ENCODE measurements at places on chromosomes 3 and 15.

- DNase-seq = no peak
Measured at GRCh38 chr3:174198199-174198598, 660.9 kb upstream of the NAALADL2 start.

- no peak for DNase-seq
Measured at GRCh38 chr3:164468055-164468454, 610.2 kb downstream of the SI start.

GRCh38 chr3:24344784-24345439, 149.7 kb downstream of the THRB start:
- DNase-seq = no peak

DNA sequence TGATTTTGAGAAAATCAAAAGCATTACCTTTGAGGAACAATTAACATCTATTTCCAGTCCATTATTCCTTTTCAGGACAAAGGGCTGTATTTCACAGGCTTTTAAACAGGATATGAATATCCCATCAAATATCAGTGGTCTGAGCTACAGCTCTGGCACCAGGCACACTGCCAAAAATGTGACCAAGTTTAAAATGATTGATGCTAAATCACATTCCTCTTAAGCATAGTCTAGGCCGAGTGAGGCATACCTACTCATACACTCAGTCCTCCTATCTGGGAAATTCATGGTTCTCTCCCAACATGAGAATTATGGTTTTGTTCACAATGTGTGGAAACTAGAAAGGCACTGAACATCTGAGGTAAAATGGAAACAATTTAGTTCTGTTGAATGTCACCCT, 683.5 kb downstream of the TUSC7 start:
- no peak for DNase-seq

- no peak for DNase-seq
Measured at GRCh38 chr15:78363381-78363734, 23.2 kb downstream of the CRABP1 start.

DNA sequence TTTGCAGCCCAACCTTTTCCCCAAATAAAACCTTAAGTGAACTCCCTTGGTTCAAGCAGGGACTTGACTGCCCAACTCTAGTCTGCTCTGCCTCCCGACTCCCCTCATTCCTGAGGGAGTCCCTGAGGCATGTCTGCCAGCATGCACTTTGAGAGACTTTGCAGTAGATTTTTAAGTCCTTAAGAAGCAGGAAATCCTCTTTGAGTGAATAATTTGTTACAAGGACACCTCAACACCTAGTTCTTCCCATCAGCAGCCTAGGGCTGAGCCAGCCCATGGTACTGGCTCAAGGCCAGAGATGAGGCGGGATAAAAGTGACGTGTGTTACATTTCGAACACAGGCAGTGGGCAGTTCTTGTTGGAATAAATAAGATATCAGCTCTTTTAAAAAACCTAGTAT, 204.3 kb upstream of the SLC2A2 start:
- DNase-seq = no peak

GRCh38 chr3:146191051-146191450, 30.1 kb upstream of the PLOD2 start:
- no peak for DNase-seq

DNA sequence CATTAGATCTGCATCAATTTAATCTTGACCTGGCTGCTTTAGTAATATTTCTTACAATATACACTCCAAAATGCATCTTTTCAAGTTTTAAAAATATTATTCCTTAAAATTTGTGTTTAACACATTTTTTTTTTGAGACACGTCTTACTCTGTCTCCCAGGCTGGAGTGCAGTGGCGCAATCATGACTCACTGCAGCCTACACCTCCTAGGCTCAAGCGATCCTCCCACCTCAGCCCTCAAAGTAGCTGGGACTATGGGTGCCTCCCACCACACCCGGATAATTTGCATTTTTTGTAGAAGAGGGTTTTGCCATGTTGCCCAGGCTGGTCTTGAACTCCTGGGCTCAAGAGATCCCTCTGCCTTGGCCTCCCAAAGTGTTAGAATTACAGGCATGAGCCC, 73.6 kb downstream of the ETV5 start:
- no peak for DNase-seq

DNA sequence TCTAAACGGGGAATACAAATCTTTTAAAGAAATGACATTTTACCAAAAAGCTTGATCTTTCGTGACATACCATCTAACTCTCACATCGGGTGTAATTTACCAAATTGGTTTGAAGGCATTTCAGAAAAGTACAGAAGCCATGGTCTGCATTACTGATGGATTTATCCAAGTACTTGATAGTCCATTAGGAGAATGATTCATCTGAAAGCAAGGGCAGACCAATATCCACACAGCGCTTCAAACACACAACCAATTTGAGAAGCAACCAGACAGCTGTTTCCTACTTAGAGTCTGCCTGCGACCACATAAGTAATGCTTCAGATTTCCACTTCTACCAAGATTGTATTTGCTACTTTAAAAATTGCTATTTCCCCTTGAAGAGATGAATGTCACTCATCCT, 697.6 kb upstream of the ALCAM start:
- no peak for DNase-seq

GRCh38 chr3:87120881-87121280, 106.2 kb upstream of the CHMP2B start:
- DNase-seq = no peak

- DNase-seq = no peak
Measured at GRCh38 chr3:64493149-64493548, 194.7 kb downstream of the ADAMTS9 start.

GRCh38 chr3:38630606-38631005, 18.9 kb downstream of the SCN5A start:
- no peak for DNase-seq

GRCh38 chr3:7106635-7107034, 245.7 kb downstream of the GRM7 start:
- no peak for DNase-seq

DNA sequence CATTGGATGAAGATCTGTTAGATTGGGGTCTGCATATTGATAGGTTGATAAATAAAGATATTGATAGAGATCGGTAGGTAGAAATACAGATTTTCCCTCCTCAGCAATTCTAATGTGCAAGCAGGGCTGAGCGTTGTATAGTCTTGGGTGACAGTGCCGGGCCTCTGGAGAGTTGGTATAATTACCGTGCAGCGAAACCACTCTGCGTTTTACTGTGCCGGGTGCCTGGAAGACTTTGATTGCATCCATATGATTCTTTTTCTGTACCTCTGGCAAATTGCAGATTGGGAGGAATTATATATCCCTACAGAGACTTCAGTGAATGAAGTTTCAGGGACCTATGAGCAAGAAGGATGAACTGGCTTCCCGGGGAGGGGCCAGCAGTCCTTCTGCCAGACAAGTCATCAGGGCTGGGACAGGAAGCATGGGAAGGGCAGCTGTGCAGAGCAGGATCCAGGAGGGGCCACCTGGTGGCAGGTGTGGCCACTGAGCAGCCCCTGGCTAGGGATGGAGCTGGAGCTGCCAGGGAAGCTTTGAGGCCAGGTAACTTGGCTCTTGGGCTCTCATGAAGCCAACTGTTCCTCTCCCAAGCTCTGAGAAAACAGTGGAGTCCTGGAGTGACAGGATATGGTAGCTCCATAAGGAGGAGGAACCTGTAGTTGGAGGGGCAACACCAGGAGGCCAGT, 132.5 kb downstream of the APBA2 start:
- no peak for DNase-seq

GRCh38 chr3:186110975-186111974, 2.4 kb upstream of the ETV5 start:
- no peak for DNase-seq

GRCh38 chr15:50944672-50945071, 36.2 kb downstream of the AP4E1 start:
- no peak for DNase-seq

- no peak for DNase-seq
Measured at GRCh38 chr3:53263907-53264306, 8.1 kb upstream of the TKT start.

GRCh38 chr15:90948506-90948905, 6.2 kb upstream of the RCCD1 start:
- DNase-seq = no peak

- no peak for DNase-seq
Measured at GRCh38 chr3:172031996-172032395, 7.4 kb upstream of the FNDC3B start.

DNA sequence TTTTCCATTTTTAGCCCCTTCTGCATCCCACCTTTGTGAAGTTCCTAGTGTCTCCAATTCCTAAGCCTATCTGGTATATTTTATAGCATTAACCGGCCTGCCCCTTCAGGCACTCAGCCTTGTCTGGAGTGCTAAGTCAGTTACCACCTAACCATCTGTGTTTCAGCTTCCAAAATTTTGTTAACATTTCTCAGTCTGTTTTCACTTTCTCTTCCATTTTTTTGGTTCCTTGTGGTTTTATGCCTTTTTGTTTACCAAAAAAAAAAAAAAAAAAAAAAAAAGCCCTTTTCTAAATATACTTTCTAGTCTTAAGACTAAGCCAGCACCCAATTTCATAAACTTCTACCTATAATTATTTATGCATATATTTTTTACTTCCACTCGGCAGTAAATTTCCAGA, 92.4 kb downstream of the CSNK1G1 start:
- DNase-seq = no peak

GRCh38 chr3:5270666-5271371, 83.3 kb downstream of the EDEM1 start:
- DNase-seq = no peak

DNA sequence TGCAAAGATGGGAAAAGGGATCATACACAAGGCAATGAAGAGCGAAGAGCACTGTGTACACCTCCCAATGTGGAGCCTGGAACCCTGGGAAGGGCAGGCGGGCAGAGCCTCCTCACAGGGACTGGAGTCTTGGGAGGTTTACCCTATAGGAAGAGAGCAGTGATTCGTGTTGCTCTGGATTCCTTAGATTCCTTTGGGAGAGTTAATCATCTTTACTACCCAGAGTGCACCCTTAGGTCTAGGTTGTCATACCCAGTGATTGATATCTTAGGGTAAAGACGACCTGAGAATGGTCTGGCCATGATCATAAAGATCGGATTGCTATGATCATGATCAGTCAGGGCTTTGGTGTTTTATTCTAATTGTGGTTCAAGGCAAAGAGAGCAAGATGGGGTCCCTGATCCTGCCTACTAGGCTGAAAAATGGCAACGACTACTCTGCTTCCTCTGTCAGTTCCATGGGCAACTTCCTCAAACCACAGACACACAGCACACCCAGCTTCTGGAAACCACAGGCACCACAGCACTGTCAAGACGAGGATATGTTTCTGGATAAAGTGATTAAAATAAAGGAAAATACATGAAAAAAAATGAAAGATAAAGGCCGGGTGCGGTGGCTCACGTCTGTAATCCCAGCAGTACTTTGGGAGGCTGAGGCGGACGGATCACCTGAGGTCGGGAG, 20.4 kb upstream of the MAP6D1 start:
- no peak for DNase-seq

DNA sequence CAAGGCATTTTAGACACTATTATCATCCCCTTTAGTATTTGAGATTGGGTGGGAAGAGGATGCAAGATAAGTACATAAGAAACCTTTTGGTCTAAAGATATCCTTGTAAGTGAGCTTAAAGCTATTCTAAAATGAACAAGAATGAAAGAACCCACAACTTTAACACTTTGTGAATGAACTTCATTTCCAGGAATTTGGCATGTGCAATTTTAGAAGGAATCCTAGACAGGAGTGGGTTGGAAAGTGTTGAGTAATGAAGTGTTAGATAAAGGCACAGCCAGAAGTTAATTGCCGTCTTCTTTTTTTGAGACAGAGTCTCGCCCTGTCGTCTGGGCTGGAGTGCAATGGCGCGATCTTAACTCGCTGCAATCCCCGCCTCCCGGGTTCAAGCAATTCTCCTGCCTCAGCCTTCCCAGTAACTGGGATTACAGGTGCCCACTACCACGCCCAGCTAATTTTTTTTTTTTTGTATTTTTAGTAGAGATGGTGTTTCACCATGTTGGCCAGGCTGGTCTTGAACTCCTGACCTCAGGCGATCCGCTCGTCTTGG, 13.2 kb upstream of the TEX9 start:
- DNase-seq = no peak

DNA sequence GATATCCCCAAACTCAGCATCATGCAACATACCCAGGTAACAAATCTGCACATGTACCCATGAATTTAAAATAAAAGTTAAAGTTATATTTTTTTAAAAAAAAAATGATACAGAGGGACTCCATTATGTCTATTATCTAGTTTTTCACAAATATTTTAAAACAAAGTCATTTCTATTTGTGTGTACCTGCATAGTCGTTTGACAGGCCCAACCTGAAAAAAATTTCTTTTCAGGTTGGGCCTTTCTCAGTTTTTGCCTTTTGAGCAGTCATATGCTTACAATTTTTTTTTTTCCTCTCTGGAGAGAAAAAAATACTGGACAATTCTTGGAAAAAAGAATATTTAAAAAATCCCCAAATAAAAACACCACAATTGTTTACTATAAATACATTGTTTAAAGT, 459.5 kb downstream of the FOXP1 start:
- DNase-seq = no peak

DNA sequence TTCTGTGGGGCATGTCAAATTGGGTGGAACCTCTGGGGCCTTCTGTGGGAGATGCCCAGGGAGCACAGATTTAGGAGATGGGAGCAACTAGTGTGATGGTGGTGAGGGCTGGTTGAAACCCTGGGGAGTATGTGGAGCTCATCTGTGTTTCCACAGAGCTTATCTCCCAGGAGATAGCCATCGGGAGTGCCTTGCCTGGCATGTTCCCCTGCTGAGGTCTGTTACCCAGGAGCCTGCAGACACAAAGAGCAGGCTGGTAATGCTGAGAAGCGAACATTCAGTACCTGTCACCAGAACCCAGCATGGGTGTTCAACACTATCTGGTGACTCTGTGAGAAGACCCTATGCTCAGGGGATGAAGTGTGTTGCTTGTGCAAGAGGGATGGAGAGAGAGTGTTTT, 85.0 kb downstream of the CLSTN2 start:
- DNase-seq = no peak

DNA sequence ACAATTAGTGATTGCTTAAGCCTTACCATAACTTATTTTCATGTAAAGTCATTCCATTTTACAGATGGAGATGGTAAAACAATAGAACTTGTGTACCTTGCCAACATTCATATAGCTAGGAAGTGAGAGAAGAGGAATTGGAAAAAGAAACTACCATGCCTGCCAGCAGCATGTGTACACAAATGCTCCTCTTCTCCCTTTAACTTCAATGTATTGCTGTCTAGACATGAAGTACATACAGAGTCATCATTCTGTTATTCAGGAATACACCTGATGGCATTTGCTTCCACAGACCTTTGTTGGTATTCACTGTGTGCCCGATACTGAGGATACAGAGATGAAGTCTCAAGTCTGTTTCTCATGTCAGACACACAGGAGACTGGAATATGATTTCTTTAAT, 7.1 kb upstream of the TMEM207 start:
- DNase-seq = no peak

- DNase-seq = no peak
Measured at GRCh38 chr15:51424780-51425179, 83.3 kb downstream of the GLDN start.

DNA sequence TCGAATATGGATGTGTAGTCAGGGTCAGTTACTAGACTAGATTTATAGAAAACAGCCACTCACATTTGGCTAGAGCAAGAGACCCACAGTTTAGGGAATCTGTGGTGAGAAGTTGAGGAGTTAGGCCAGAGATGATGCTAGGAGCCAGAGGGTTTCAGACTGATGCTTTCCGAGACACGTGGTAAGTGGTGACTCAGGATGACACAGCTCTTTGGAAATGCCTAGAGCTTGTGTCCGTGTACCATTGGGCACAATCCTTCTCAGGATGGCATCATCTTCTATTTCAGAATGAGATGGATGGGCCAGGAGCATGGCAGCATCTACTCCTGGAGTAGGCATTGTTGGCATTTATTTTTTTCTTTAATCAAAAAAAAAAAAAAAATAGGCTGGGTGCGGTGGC, 28.5 kb downstream of the PTPRG start:
- DNase-seq = no peak

All from tibial artery (tissue), 4 donors.